ENCODE measurements at places on chromosomes 12 and 14.

- no peak for DNase-seq
These were observed 11.9 kb downstream of the ZNF664 start for GRCh38 chr12:123984903-123985302.

DNA sequence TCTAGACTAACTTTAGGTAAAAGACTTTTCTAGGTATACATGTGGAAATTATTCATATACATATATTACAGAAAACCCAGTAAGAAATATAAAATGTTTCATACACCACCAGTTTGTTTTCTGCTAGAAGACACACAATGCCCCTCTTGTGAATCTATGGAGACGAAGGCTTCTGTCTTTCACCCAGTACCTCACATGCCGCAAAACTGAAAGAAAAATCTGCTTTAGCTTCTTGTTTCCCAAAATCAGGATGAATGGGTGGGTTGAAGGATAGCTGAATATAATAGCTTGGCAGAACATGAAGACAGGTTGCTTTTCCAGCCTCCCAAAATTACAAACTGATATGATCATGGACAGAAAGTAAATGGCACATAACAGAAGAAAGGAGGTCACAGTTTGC, 1.3 kb downstream of the TAS2R30 start:
- no peak for DNase-seq

DNA sequence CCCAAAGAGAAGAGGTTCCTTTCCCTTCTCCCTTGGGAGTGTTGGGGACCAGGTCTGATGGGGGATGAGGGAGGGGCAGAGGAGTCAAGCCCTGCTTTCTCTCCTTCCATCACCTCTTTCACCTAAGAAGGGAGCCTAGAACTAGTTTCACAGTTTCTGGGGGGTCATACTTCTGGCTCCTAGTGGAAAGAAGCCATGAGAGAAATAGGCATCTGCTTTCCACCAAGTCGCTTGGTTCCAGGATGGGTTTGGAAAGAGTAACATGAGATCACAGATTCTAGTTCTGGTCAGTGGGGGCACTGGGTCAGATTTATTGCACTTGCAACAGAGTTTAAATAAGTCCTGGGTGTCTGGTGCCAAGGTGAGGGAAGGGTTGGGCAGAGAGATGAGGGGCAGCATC, 10.5 kb upstream of the ZNF385A start:
- DNase-seq, result no peak

DNA sequence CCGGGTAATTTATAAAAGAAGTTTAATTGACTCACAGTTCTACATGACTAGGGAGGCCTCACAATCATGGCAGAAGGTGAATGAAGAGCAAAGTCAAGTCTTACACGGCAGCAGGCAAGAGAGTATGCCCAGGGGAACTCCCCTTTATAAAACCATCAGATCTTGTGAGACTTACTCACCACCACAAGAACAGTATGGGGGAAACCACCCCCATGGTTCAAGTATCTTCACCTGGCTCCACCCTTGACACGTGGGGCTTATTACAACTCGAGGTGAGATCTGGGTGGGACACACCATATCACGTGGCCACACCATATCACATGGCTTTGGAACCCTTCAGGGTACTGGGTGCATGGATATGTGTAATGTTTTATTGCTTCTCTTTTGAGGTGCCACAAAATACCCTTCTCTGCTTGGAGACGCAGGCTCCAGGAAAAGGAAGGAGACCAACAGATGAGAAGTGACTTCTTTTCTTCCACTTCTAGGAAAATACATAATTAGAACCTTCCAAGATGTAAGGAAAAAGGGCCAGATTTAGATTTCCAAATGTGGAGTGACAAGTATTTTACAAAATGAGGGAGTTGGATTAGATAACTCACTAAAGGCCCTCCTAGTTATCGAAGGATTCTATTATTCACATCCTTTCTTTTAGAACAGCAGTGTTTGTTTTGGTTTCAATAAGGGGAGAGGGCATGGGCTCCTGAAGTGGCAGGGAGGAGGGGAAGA, 33.1 kb upstream of the ETFBKMT start:
- DNase-seq, result no peak

- DNase-seq, result no peak
These were observed 15.2 kb upstream of the PRKAG1 start for GRCh38 chr12:49033611-49034285.

All from stimulated activated CD4-positive, alpha-beta T cell treated with anti-CD3 and anti-CD28 coated beads, Interleukin-2, amount 100 ng/mL, for 24 hours (primary cell).